Kidney glomerular epithelial cell (primary cell): ENCODE measurements at places on chromosomes 16 and 17.

GRCh38 chr17:6303664-6304063, 131.3 kb downstream of the AIPL1 start:
- peak; percentile 4 for DNase-seq

- DNase-seq: peak; percentile 18
These were observed 94.2 kb downstream of the NTN1 start for GRCh38 chr17:9115214-9116191.

DNA sequence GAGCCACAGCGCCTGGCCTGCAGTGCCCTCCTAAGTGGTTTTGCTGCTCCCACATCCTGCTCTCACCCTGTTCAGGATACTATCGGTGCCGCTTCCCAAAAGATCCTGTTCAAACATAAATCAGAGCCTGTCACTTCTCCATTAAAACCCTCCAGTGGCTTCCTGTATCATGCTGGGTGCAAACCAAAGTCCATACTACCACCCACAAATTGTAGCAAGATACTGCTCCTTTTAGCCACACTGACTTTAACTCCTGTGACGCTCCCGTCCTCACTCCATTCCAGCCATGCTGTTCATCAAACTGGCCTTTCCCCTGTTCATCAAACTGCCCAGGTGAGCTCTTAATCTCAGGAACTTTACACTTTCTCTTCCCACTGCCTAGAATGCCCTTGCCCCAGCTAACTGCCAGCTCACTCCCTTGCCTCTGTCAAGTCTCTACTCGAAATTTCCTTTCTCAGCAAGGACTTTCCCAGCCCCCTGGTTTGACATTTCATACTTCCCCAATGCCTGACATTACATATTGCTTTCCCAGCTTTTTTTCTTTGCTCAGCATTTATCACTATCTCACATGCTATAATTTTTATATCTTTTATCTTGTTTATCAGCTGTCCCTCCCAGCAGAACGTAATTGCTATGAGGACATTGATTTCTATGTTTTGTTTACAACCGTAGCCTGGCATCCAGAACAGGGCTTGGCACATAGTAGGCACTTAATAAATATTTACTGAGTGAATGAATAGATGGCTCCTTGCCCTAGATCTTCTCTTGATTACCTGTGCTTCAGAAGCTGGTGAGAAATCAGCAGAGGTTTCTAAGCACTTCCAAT, 44.3 kb upstream of the SMURF2 start:
- peak; percentile 75 for DNase-seq

DNA sequence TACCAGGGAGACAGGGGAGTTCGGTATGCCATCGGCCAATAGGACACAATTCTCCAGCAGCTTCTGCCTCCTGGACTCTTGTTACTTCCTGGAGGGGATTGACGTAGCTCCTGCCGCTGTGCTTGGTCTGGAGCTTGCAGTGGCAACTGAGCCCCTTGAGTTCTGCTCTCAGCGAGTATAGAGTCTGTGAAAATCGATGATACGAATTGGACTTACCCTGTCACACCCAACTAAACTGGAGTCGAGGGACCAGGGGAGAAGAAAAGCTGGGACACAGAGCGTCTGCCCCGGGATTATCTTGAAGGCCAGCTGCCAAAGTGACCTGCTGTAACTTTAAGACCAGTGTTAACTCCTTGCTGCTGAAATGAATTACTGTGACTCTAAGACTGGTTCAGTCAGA, 22.2 kb downstream of the SEC14L1 start:
- DNase-seq: no peak

GRCh38 chr16:22973522-22973921, 159.6 kb downstream of the HS3ST2 start:
- no peak for DNase-seq

- no peak for DNase-seq
These were observed 55.5 kb downstream of the ZNF423 start for GRCh38 chr16:49800441-49800840.

DNA sequence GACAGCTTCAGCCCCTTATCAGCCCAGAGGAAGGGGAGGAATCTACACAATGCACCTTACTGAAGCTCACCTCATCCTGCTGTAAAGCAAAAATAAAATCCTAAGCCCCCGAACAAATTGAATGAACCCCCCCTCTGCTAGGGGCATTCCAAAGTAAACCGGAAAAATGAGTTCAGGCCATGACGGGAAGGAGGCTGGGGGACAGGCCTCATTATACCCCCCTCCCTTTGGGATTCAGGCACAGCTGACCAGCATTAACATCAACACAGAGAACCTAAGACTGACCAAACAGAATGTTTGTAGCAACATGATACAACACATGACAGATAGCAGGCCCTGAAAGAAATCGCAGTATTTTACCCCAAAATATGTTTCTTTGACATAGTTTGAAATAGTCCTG, 64.2 kb downstream of the DNAH17 start:
- no peak for DNase-seq

GRCh38 chr16:52755396-52755795, 208.5 kb upstream of the TOX3 start:
- no peak for DNase-seq

DNA sequence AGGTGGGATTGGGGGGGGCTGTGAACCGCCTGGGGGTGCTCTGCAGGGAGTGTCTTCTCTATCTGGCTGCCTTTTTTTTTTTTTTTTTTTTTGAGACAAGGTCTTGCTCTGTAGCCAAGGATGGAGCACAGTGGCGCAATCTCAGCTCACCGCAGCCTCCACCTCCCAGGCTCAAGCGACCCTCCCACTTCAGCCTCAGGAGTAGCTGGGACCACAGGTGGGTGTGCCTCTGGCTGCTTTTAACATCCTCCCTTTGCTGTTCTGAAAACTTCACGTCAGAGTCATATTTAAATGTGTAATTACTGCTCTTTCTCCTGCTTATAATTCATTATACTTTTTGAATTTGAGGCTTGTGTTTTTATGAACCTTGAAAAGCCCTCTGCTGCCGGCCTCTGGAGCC, 78.4 kb downstream of the ZNF778 start:
- DNase-seq: no peak

GRCh38 chr16:11946433-11946832, 4.6 kb upstream of the NPIPB2 start:
- no peak for DNase-seq

DNA sequence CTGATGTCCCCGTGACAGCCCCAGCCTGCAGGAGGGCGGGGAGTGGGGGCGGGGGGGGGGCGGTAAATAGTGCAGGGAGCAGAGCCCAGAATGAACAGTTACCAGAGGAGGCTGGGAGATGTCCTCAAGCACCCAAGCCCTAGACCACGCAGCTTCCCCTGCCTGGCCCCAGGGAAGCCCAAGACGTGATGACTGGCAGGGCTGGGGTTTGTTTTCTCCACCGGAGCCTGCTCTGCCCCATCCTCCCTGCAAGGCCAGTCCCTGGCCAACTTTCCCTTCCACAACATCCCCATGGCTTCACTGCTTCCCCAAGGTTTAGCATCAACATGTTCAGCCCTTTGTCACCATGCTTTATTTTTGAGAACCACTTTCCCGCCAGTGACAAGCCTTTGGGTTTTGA, 1.4 kb upstream of the BEAN1 start:
- no peak for DNase-seq

DNA sequence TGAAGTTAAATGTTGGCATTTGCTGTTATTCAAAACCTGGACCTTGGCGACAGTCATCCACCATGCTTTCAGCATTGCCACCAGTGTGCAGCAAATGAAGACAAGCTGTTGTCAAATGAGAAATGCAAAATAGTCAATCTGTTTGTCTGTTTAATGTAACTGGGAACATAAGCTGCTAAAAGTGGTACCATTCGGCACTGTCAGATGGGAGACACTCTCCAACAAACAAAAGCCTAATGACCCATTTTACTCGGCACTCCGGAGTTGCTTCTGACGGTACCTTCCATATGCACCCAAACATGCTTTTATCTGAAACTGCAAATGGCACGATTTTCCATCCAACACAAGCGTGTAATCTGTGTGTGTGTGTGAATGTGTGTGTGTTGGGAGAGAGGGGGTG, 297.8 kb downstream of the MAF start:
- DNase-seq: no peak

GRCh38 chr16:53091466-53092211, 36.8 kb downstream of the CHD9 start:
- peak; percentile 7 for DNase-seq

DNA sequence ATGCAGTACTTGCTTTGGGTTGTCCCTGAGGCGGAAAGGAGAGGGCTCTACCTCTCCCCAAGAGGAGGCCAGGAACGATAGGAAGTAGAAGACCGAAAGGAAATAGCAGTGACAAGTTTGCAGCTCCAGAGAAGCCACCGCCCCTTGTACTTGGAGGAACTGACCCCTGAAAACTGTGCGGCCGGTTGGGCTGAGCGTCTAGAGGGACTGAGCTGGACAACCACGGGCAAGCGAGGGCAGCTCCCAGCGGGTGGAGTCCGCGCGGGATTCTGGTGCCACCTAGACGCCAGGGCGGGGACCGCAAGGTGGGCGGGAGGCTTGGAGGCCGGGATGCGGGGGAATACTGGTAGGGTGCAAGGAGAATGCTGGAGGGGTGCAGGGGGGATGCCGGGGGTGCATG, 1.3 kb upstream of the SLC6A4 start:
- peak; percentile 23 for DNase-seq

DNA sequence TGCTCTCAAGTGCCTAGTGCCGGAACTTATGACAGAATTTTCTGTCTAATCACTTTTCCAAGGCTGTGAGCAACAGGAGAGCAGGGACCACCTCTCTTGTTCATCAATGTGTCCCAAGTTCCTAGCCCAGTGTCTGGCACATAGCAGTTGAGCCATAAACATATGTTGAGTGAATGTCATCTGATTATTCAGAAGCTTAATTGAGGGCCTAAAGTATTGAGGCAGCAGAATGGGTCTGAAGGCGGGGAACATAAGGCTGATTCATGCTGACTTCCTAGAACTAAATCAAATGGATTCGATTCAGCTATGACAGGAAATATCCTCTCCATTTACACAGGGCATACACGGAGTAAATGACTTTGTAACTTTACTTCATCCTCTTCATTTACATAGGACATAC, 438.0 kb upstream of the ZFHX3 start:
- DNase-seq: no peak

DNA sequence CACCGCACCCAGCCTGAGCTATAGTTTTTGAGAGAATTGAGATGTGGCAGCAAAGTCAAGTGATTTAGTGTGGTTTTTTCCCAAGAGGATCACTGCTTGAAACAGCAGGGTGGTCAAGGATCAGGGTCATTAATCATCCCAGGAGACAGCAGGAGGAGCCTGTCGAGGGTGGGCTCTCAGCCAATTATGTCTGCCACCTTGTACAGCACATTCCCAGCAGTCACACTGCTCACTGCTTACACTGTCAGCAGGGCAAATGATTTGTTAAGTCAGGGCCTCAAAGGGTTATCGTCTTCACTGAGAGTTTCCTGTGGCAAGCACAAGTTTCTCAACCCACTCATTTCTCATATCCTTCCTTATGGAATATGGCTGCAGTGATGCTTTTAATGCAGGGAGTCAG, 13.2 kb downstream of the B3GNT9 start:
- peak; percentile 47 for DNase-seq

GRCh38 chr17:57895382-57896060, 45.7 kb upstream of the MRPS23 start:
- no peak for DNase-seq

GRCh38 chr16:31242206-31242605, 17.6 kb upstream of the ITGAM start:
- DNase-seq: no peak

DNA sequence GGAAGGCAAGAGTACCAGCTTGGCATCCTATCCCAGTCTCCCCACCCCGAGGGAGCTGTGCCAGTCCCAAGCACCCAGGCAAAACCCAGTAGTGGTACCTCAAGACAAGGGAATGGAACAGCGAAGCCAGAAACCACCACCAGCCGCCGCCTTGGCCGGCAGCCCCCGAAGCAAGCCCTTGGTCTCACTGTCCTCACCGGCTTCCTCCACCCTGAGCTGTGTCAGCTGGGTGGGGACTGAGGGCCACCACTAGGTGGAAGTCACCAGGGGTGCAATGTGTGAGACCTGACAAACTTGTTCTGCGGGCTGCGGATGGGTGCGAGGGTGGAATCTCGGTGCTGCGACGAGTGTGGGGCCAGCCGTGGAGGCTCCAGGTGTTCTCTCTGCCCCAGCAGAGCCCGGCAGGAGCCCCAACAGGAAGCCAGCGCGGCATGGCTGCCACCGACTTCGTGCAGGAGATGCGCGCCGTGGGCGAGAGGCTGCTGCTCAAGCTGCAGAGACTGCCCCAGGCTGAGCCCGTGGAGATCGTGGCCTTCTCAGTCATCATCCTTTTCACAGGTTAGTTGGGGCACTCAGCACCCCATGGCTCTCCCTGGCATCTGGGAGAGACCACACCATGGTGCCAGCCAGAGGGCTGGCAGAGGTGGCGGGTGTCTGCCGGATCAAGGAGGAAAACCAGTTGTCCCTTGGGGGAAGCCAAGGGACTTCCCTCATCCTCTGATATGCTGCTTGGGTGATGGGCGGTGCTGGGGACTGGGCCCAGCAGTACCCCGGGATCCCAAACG, 6.7 kb downstream of the SMIM5 start:
- DNase-seq: no peak

DNA sequence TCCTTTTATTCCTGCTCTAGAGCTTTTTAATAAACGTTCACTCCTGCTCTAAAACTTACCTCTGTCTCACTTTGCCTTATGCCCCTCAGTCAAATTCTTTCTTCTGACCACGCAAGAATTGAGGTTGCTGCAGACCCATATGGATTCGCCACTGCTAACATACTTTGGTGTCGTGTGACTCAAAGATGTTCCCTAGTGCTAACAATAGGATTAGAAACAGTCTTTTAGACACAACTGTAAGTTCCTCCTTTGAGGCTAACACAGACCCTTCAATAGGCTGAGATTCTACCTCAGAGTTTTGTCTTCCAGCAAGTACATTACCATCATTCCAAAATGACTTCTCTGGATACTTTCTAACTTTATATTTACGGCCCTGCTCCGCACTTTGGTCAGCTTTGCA, 149.5 kb upstream of the COX10 start:
- no peak for DNase-seq

DNA sequence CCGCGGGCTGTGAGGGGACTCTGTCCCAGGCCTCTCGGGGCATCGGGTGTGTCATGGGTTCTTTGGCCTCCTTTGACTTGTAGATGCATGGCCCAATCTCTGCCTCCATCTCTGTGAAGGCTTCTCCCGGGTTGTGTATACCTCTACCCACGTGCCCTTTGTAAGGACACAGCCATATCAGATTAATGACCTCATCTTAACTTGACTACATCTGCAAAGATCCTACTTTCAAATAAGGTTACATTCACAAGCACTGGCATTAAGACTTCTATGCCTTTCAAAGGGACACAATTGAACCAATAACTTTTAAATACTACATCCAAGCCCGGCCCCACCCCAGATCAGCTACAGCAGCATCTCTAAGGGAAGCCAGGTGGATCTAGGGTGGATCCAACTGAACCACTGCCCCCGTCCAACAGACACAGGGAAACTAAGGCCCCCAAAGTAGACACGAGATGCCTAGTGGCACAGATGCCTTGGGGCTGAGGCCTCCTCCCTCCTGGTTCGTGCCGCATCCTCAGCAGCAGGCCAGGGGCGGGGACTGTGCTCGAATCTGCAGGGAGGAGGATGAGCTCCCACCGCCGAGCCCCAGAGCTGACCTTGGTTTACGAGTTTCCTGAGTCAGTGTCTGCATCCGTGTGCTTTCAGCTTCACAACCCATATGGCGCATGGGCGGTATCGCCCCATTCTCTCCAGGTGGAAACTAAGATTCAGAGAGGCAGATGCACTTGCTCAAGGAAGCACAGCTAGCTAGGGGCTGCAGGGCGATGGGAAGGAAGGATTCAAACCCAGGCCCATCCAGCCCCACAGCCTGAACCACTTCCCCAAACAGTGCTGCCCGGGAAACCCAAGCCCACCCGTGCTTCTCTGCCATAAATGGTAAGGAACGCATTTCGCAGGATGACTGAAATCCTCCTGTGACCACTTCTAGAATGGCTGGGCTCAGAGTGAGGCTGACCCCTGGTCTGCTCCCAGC, 353.3 kb downstream of the C16orf95 start:
- DNase-seq: no peak

GRCh38 chr16:75000481-75001081, 1.8 kb downstream of the ZNRF1 start:
- peak; percentile 11 for DNase-seq
